ENCODE measurements at places on chromosomes 13 and 19. TPM values are rescaled to one million over a fixed set of nuclear protein-coding genes. Genes with fewer than 3 reads are reported as not detected.

DNA sequence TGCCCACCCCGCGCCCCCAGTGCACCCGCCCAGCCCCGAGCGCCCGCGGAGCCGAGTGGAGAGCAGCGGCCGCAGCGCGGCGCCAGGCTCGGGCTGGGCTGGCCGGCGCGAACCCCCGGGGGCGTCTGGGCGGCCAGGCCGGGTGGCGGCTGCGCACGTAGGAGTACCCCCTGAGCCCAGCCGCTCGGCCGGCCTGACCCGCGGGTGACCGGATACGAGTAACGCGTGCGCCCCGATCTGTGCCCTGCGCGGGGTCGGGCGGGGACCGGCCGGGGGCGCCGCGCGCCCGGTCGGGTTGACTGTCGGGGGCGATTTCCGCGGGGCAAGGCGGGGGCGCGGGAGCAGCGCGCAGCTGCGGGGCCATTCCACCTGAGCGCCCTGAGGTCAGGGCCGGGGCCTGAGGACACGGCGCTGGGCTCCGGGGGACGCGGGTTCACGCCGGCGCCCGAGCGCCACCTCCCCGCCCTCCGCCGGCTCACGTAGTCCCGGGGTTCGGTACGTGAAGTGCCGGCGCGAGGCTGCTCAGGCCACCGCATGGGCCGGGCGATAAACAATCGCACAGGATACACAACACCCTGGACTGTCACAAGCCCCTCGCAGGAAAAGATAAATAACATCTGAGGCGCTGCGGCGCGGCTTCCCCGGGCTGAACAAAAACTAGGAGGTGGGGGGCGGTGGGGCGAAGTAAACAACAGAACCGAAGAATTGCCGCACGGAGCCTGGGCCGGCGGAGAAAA lies 37.6 kb upstream of the FLT1 start:
- DNase-seq, result no peak

- no peak for DNase-seq
These were observed 3.3 kb downstream of the GPX4 start for GRCh38 chr19:1106841-1107660.

DNA sequence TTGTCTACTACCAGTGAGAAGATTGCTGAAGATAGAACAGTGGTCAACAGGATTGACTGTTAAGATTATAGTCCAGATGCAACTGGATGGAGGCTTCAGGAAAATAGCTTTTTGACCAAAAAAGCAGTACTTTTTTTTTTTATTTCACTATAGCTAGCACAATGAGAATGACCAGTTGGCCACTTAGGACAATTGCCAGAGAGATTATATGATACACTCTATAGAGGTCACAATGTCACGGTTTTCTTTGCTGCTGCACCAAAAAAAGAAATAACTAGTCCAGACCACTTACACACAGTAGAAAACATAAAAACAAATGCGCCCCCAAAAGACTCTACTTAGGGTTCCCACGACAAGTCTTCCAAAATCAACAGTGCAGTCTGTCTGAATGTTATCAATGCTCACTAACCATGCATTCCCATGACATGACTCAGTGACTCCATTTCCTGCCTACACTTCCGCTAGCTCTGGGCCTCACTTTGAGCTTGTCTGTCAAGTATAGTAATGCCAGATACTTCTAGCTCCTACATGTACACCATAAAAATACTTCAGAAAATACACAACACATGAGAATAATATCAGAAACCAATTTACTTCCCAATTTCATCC lies 209.1 kb upstream of the STARD13 start:
- no peak for DNase-seq

- peak; percentile 63 for DNase-seq
These were observed 41.7 kb upstream of the CEACAM20 start for GRCh38 chr19:44570984-44571684.

- no peak for DNase-seq
These were observed 813.6 kb upstream of the MIR17HG start for GRCh38 chr13:90533866-90534265.

GRCh38 chr19:35483089-35483488 lies 7.2 kb downstream of the KRTDAP start:
- no peak for DNase-seq

- no peak for DNase-seq
These were observed 3.5 kb upstream of the DOCK6 start for GRCh38 chr19:11265785-11266236.

Gene REX1BD
- 58.1 TPM for total RNA-seq

Measured in sciatic nerve (tissue), 2 donors.